ENCODE measurements at places on chromosomes 1 and 21. TPM values are rescaled to one million over a fixed set of nuclear protein-coding genes. Genes with fewer than 3 reads are reported as not detected.

- H3K27me3 ChIP-seq, result peaks cover 6% of the 10 kb centered on the region
- H3K27ac ChIP-seq, result no peak overlapping the region
- no peaks in the 10 kb centered on the region for H3K36me3 ChIP-seq
- H3K4me3 ChIP-seq, result no peak overlapping the region
- no peaks in the 10 kb centered on the region for H3K4me1 ChIP-seq
- DNase-seq, result no peak
Measured at GRCh38 chr21:41045534-41046268, 122.3 kb upstream of the BACE2 start.

DNA sequence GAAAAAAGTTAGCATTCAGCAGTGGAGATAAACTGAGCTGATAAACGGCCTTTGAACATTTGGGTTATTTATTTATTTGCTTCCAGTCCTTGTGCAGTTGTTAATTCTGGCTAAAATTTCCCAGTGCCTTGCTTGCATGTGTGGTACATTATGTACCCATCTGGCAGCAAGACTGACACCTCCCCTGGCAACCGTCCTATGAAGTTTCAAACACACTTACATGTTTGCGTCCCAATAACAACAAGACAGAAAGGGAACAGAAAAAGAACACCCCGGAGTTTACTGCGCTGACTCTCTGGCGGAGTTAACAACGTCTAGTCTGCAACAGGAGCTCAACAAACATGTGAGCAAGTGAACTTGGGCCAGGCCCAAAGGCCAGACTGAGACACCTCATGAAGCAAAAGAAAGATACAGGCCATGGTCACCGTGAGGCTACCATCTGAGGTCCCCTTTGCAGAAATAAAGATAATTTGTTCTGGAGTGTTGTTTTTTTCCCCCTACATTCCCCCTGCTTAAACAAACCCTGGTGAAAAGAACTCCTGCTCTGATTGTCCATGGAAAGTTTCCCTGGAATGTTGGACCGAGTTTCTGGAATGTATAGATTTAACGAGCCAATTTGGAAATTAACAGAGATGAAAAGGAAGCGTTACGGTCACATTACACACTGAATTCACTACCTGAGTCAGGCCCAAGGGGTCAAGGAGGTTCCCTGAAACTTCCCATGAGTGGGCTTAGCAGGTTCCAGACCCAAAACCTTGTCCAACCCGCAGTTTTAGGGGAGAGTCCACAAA is 33.4 kb downstream of the TRABD2B start:
- H3K36me3 ChIP-seq, result no peaks in the 10 kb centered on the region
- H3K27ac ChIP-seq, result no peak overlapping the region
- H3K4me3 ChIP-seq, result no peak overlapping the region
- DNase-seq, result no peak
- H3K4me1 ChIP-seq, result no peaks in the 10 kb centered on the region

DNA sequence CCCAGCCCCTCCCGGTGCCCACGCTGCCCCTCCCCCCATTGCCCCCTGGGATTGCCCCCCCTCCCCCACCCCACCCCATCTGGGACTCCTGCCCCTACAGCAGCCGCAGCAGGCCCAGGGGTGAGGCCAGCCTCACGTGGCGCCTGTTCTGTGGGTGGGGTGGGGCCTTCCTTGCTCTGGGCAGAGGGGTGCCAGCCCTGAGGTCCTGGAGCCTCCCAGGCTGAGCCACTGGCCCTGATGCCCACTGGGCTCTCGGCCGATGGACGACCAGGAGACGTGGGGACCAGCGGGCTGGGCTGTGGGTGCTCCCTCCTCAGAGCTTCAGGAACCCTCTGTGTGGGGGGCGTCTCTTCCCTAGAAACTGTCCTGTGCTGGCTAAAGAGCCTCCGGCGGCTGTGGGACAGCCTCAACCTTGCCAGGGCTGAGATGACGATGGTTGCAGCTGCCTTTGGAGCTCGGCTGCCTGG is 5.8 kb upstream of the C1orf159 start:
- no peak overlapping the region for H3K4me3 ChIP-seq
- no peak overlapping the region for H3K27ac ChIP-seq
- DNase-seq, result no peak
- H3K27me3 ChIP-seq, result peaks cover 11% of the 10 kb centered on the region
- no peaks in the 10 kb centered on the region for H3K36me3 ChIP-seq

DNA sequence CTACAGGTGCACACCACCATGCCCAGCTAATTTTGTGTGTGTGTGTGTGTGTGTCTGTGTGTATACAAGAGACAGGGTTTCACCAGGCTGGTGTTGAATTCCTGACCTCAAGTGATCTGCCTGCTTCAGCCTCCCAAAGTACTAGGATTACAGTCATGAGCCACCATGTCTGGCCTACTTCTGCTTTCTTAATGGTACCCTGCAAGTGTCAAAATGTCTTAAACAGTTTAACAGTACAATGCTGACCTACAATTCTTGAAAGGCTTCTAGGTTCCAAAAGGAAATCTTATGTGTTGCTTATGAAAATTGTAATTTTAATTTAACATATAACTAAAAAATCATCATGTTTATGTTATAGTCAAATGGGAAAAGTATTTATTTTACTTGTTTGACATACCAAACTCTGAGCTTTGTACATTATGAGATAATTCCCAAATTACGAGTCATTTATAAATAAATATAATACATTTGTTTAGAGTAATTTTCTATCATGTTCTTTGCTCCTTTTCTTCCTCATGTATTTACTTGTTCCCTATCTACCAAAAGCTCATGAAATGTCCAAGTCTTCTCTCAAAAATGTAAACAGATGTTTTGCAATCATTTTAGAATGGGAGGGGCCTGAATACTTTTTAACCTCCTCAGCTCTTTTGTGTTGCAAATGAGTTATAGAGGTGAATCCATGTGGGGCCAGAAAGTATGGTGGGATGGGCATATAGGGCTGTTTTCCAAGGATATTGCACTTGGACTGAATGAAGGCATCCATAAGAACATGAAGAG is 8.4 kb upstream of the VCAM1 start:
- H3K4me1 ChIP-seq, result peaks cover 15% of the 10 kb centered on the region
- no peak overlapping the region for H3K27ac ChIP-seq
- DNase-seq, result no peak
- no peaks in the 10 kb centered on the region for H3K36me3 ChIP-seq
- H3K4me3 ChIP-seq, result no peak overlapping the region
- peaks cover 2% of the 10 kb centered on the region for H3K27me3 ChIP-seq

INSRR gene
- 0.78 TPM for total RNA-seq

GRCh38 chr1:17119773-17120480 is 676 bp upstream of the PADI2 start:
- no peak overlapping the region for H3K4me3 ChIP-seq
- no peak overlapping the region for H3K27ac ChIP-seq
- H3K4me1 ChIP-seq, result no peaks in the 10 kb centered on the region
- H3K36me3 ChIP-seq, result no peaks in the 10 kb centered on the region

DNA sequence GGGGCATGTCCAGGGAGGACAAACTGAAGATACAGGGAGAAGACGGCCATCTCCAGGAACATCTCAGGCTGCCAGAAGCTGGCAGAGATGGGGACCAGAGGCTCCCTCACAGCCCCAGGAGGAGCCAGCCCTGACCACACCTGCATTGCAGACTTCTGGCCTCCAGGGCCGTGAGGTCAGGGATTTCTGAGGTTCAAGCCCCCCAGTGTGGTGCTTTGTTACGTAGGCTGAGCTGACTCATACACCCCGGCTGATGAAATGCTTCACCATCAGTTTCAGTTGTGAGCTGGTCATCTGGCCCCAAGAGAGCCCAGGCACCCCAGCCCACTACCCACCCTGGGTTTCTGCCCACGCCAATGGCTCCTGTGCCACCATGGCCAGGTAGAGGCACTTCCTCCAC is 106.4 kb downstream of the SIK1 start:
- no peak overlapping the region for H3K27ac ChIP-seq
- DNase-seq, result no peak
- no peak overlapping the region for H3K4me3 ChIP-seq
- H3K4me1 ChIP-seq, result no peaks in the 10 kb centered on the region
- no peaks in the 10 kb centered on the region for H3K36me3 ChIP-seq
- H3K27me3 ChIP-seq, result peaks cover 7% of the 10 kb centered on the region

CFHR4 gene
- not detected for total RNA-seq

- peak; percentile 5 for DNase-seq
- peaks cover 28% of the 10 kb centered on the region for H3K4me1 ChIP-seq
- no peaks in the 10 kb centered on the region for H3K36me3 ChIP-seq
- peak overlapping the region; percentile 90 for H3K4me3 ChIP-seq
- peak overlapping the region; percentile 84 for H3K27ac ChIP-seq
- H3K27me3 ChIP-seq, result peaks cover 9% of the 10 kb centered on the region
Measured at GRCh38 chr1:107964336-107965109, 457 bp downstream of the VAV3 start.

DRAXIN gene
- 0.07 TPM for total RNA-seq

PRSS38 gene
- not detected for total RNA-seq

DNA sequence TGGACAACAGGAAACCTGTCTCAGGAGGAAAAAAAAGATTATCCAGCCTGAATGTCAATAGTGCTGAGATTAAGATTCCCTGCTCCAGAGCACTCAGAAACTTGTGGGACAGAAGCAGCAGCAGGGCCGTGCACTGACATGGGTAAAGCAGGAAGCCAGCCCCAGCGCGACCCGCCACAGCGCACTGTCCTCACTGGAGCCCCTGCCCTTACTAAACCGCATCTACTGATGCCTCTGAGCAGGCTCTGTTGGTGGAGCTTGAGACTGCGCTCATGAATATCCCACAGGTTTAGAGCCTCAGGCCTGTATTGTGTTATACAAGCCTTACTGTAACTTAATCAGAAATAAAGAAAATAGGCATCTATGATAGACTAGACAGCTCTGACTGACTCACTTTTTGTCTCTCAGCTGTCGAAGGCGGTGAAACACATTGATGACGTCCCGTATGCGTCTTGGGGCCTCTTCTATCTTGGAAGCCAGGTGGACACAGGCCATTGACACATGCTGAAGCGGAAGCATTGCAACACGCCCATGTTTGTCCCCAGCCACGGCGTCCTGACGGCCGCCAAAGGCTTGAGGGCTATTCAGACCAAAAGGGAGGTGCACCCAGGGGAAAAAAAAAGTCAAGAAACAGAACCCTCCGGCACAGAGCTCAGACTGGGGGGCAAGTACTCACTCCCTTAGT is 1.2 kb downstream of the CCNL2 start:
- peaks cover 43% of the 10 kb centered on the region for H3K4me1 ChIP-seq
- no peaks in the 10 kb centered on the region for H3K27me3 ChIP-seq
- H3K27ac ChIP-seq, result peak overlapping the region; percentile 76
- peak overlapping the region; percentile 95 for H3K4me3 ChIP-seq

GRCh38 chr1:243260221-243260880 is 4.5 kb downstream of the SDCCAG8 start:
- H3K4me3 ChIP-seq, result no peak overlapping the region
- peaks cover 37% of the 10 kb centered on the region for H3K4me1 ChIP-seq

DNA sequence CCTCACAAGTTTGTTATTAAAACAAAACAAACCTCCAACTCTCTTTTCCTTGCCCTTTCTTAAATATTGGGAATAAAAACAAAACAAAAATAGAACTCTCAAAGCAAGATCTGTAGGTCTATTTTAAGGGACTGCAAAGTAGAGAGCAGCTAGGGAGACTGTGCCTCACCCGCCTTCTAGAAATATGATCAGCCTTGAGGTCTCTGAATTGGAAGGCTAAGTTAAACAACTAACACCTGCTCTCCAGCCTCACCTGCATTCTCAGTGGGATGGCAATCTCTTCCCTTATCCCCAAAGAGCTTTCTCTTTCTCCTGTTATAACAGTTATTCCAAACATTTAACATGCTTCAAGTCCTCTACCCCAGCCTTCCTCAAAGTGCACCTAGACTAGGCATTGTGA is 75.5 kb upstream of the TNR start:
- H3K36me3 ChIP-seq, result no peaks in the 10 kb centered on the region
- H3K4me1 ChIP-seq, result no peaks in the 10 kb centered on the region
- no peak overlapping the region for H3K4me3 ChIP-seq

GRCh38 chr1:182122913-182123260 is 61.4 kb upstream of the ZNF648 start:
- no peak overlapping the region for H3K27ac ChIP-seq
- no peaks in the 10 kb centered on the region for H3K4me1 ChIP-seq
- H3K27me3 ChIP-seq, result peaks cover 12% of the 10 kb centered on the region

DNA sequence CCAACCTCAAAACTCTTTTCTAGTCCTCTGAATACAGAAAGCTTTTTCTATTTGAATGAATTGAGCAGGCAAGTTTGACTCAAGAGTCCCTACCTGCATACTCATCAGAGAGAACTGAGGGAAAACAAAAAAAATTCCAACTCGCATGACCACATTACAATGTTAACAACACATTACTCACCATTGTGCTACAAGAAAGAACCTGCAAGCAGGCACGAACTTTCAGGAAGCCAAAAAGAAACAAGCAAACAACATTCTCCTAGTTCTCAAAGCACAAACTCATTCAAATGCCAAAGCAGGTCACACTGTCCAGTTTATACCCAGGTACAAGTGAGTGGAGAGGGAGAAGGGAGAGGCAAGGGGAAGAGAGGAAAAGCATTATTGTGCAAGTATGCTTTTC is 14.6 kb downstream of the OTUD7B start:
- no peak for DNase-seq
- H3K27me3 ChIP-seq, result no peaks in the 10 kb centered on the region
- H3K4me3 ChIP-seq, result peak overlapping the region; percentile 76
- peaks cover 25% of the 10 kb centered on the region for H3K36me3 ChIP-seq

DNA sequence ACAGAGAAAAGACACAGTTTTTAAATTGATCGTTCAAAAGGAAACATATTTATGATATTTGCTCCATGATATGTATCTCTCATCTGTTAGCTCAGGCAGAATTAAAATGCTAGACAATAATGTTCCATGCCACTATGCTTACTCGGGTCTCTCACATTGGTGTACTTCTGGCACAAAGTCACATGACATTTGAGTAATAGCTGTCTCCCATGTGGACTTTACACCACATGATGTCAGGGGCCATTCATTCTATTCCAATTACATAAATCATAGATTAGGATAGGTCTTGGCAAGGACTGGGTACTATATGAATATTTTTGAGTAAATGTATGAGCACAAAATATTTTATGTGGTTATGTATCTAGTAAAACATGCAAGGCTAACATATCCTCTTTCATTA is 648.4 kb downstream of the PLA2G4A start:
- no peak for DNase-seq
- H3K4me1 ChIP-seq, result no peaks in the 10 kb centered on the region
- H3K27me3 ChIP-seq, result no peaks in the 10 kb centered on the region

SDC3 gene
- 0.34 TPM for total RNA-seq

DNA sequence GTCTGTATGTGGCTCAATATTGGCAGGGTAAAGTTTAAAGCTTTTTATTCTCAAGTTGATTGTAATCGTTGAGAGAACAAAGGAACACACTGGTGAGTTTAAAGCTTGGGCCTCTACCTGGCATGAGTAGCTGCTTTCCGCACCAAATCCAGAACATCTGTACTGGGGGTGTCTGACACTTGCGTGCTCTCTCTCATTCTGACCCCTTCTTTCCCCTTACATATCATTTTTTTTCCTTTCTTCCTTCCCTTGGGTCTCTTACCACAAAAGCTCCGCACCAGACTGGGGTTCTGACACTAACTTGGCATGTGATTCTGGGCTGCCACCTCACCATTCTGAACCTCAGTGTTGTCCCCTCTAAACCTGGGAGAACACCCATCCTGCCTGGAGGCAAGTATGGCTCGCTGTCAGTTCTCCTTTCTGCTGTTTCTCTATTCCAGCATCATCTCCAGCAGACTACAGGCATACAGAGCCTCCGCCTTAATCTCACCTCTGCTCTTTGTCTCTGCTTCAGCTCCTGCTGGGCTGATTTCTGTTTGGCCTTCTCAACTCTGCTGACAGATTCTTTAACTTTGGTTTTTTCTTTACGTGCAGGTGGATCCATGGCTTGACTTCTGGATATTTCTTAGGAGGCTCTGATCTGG is 859 bp upstream of the ERMAP start:
- peak overlapping the region; percentile 79 for H3K4me3 ChIP-seq
- H3K4me1 ChIP-seq, result peaks cover 19% of the 10 kb centered on the region
- peak overlapping the region; percentile 80 for H3K27ac ChIP-seq
- no peak for DNase-seq
- no peaks in the 10 kb centered on the region for H3K27me3 ChIP-seq
- H3K36me3 ChIP-seq, result peaks cover 1% of the 10 kb centered on the region
